Left renal cortex interstitium (tissue), 4 donors: ENCODE measurements at places on chromosomes 4 and X. TPM values are rescaled to one million over a fixed set of nuclear protein-coding genes. Genes with fewer than 3 reads are reported as not detected.
A peak's percentile ranks its signal among the peaks of the same experiment; 100 is the strongest.

- DNase-seq, result no peak
These were observed 95.6 kb downstream of the AFAP1 start for GRCh38 chr4:7843831-7844593.

The TMEM150C gene
- 20.4 TPM for polyA plus RNA-seq

- no peak for DNase-seq
These were observed 237.8 kb downstream of the EVC2 start for GRCh38 chr4:5470318-5471198.

GRCh38 chrX:13597874-13598273 lies 28.5 kb downstream of the EGFL6 start:
- no peak for DNase-seq

The MAGEA1 gene
- polyA plus RNA-seq, result not detected

DNA sequence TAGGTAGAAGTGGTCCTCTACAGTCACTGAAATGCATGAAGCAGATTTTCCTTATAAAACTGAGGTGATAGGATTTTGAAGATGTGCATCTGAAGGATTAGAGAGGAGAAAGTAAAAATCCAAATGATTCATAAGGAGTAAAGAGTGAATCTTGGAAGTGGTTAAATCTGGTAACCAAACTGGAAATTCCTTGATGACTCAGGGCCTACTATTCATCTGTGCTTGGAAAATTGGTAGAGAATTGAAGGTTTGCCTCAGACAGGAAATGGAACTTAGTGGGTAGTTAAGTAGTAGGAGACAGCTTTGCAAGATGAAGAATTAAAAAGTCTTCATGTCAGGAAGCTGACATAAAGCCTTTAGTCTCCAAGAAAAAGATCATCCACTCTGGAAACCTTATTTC lies 368.9 kb upstream of the CTSO start:
- no peak for DNase-seq

GRCh38 chr4:168631241-168632162 lies 134.7 kb downstream of the PALLD start:
- peak; percentile 80 for DNase-seq

The TKTL2 gene
- polyA plus RNA-seq, result not detected

GRCh38 chrX:134528960-134529359 lies 69.0 kb downstream of the HPRT1 start:
- no peak for DNase-seq

GRCh38 chr4:25723409-25723808 lies 67.8 kb downstream of the SLC34A2 start:
- no peak for DNase-seq

DNA sequence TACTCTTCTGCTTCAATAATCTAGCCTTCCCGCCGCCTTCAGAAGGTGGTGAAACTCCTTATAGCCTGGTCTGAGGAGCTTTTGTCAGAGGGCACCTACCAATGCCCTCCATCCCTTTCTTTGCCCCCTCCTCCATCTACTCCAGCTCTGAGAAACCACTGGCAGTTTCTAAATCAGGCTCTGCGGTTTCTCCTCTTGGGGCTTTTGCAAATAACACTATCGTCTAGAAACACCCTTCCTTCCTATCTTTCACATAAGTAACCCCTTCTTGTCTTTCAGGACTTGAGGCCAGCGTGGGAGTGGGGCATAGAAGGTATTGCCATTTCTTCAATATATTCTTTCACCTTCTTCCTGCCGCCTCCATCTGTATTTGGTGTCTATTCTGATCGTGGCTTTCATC lies 1.2 kb upstream of the EFHC2 start:
- DNase-seq, result no peak

- DNase-seq, result no peak
These were observed 202.2 kb upstream of the GPRIN3 start for GRCh38 chr4:89509708-89510281.

DNA sequence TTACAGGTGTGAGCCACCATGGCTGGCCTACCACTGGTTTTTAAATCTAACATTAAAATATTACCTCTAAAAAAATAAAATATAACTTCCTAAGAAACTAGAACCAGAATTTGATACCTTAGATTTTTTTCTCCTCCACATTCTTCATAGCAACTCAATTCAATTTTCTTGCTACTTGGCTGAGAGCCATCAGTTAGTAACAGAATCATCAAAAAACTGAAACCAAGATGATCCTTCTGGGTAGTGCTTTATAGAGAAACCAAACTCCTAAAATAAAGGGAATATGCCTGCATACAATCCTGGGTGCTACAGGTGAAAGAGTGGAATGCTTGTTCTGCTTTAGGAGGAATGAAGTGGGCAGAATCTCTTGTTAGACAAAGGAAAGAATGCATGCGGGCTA lies 64.4 kb downstream of the RPS3A start:
- no peak for DNase-seq
